GOT3 (cell line): ENCODE measurements at places on chromosomes 1 and 21.

GRCh38 chr21:15275615-15276235, 210.9 kb upstream of the NRIP1 start:
- DNase-seq = no peak

- DNase-seq = no peak
Observed at GRCh38 chr1:200740571-200741208, 2.0 kb downstream of the CAMSAP2 start.

- DNase-seq = no peak
Observed at GRCh38 chr1:6124746-6125365, 55.3 kb downstream of the CHD5 start.

DNA sequence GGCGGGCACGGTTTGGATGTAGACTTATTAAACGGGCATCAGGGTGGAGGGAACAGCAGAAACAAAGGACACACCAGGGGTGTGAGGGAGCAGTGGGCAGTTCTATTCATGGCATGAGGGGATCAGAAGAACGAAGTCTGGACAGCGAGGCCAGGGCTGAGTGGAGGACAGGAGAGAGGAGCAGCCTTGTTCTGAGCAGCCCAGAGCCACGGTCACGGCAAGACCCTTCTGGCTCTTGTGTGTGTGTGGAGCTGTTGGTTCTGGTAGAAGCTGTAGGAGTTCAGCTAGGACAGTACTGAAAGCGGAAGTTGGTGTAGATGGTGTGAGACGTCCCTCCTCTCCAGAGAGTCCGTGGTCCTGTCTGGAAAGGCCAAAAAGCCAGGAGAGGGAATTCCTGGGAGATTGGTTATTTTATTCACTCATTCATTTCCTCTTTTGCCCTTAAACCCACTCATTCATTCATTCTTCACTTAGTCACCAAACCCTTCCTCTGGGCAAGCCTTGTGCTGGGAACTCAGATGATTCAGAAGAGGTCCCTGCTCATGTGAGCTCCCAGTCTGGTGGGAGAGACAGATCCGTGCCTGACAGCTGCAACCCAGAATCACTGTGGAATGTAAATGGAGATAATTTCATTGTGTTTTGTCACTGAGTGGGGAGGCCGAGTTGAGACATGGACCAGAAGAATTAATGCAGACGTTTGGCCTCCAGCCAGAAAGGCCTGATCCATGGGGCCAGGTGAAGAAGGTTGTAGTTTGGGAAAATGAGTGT, 4.1 kb upstream of the ACOT11 start:
- DNase-seq = no peak

DNA sequence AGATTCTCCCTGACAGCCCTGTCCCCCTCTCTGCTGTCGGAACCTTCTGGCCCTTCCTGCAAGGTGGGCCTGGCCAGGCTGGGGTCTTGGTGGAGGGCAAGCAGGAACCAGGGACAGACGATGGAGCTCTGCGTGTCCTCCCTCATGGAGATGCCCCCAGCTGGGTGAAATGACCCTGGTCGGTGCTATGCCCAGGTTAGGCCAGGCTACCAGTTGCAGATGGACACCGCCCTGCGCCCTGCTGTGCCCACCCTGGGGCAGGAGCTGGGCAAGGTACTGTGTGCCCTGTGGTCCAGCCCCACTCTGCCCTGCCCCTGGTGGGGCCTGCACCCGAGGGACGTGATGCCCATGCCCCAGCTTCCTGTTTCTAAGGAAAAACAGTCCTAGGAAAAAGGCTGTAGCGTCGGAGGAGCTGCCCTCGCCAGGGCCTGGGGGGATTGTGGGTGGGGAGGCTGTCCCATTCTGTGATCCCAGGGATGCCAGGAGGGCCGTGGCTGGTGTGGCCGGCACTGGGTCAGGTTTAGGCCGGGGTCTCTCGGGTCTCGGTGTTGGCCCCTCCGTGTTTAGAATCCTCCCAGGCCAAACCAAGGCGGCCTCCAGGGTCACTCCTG, 77.6 kb downstream of the MORN1 start:
- no peak for DNase-seq

GRCh38 chr1:3240524-3241235, 171.7 kb downstream of the PRDM16 start:
- no peak for DNase-seq

DNA sequence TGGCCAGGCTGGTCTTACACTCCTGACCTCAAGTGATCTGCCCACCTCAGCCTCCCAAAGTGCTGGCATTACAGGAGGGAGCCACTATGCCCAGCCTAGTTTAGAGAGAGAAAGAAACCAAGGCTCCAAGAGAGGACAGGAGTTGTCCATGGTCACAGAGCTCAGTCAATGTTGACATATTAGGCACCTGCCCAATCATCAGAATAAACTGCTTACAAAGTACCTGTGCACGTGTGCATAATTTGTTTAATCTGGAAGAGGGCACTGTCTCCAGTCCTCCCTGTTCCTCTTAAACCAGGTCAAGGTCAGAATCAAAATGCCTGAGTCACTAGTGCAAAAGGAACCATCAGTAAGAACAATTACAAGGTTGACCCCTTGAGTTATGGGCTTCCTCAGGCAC, 20.3 kb upstream of the MPZL1 start:
- DNase-seq = no peak

DNA sequence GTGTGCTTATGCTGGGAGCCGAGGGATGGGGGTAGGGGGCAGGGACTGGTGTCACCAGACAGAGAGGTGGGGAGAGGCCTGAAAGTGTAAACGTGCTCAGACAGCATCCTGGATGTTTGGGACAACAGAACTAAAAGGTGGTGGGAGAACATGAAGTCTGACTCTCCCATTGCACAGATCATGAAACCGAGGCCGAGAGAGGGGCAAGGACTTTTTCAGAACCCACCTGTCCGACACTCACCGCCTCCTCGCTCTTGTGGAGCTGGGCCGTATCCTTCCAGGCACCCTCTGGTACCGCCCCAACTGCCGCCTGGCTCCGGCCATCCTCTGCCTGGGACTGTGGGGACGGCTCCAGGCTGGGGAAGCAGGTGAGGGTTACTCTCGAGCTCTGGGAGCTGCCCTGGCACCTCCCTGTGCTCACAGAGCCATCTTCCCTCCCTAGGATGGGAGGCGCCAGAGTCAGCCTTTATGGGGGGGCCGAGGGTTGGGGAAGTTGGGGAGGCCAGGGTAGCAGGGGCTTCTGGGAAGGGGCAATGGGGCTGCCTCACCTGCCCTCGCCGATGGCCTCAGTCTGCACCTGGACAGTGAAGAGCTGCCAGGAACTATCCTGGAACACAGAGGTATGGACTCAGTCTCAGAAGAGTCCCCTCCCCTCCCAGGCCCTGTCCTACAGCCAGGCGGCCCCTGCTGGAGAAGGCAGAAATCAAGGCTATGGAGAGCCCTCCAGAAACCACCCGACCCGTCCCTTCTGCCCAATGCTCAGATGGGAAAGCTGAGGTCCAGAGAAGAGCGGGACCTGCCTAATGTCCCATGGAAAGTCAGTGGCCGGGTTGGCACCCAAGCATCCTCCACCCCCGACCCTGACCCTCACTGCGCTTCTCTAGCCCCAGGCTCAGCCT, 7.0 kb downstream of the ATP13A2 start:
- DNase-seq = no peak

- DNase-seq = no peak
Observed at GRCh38 chr21:42584296-42584641, 69.2 kb upstream of the PDE9A start.

DNA sequence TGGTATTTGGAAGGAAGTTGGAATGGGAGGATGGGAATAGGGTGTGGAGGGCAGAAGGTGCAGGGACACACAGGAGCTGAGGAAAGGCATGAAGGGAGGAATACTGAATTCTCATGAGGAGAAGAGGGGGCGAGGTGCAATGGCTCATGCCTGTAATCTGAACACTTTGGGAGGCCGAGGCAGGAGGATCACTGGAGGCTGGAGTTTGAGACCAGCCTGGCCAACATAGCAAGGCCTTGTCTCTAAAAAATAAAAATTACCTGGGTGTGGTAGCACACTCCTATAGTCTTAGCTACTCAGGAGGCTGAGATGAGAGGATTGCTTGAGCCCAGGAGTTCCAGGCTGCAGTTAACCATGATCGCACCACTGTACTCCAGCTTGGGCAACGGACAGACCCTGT, 117.3 kb downstream of the DTL start:
- no peak for DNase-seq

DNA sequence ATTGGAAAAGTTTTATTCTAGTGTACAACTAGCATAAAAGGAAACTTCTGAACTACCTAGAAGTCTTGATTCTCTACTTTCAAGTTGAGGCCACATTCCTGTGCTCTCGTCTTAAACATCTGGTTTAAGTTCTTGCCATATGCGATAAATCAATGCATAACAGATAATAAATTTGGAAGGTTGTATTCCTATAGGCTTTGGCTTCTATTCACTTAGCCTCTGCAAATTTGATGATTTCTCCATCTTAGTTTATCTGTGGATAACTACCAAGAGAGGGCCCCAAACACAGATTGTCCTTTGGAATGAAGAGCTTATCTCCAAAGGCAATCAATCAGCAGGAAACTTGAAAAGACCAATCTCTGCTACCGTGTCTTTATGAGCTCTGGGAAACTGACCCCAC, 11.7 kb upstream of the RNF2 start:
- DNase-seq = no peak

DNA sequence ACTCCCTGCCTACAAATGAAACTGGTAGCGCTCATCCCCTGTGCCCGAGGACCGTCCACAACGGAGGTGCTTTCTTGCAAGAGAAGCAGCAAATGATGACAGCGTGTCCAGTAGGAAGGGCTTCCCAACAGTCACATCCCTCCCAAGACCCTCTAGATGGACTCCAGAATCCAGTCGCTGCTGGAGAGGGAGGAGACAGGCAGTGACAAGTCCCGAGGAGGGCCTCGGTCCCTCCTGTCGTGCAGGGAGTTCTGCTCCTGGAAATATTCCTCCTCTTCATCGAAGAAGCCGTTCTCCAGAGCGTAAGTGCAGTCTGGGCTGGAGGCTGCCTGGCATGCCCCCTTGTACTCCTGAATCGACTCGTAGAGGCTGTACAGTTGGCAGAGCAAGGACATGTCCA, 20.3 kb downstream of the FAM89A start:
- no peak for DNase-seq

- no peak for DNase-seq
Observed at GRCh38 chr1:8879464-8879921, 1.0 kb upstream of the ENO1 start.

GRCh38 chr1:171850651-171851350, 9.5 kb downstream of the DNM3 start:
- DNase-seq = no peak

GRCh38 chr1:76782809-76783208, 84.5 kb upstream of the ST6GALNAC5 start:
- DNase-seq = no peak
